ENCODE measurements at places on chromosomes 4 and X. TPM values are rescaled to one million over a fixed set of nuclear protein-coding genes. Genes with fewer than 3 reads are reported as not detected.

The SSX2 gene
- total RNA-seq, result not detected

DNA sequence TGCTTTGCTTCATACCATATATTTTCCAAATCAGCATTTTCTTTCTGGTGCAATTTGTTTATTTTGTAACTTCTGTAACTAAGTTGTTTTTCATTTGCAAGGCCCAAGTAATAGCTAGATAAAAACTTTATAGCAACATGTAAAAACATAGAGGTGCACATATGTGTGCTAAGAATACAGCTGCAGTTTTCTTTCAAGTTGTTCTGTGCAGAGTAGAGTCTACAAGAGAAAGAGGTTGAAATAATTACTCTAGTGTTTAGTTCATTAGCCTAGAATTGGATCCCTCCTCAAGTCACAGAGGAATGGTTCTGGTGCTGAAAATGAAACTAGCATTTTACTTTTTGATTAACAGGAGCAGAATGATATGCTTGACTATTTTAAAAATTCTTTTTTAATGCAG is 32.2 kb upstream of the PDLIM5 start:
- DNase-seq, result no peak

The SULT1B1 gene
- total RNA-seq, result 0.21 TPM

The ADRA2C gene
- 0.32 TPM for total RNA-seq

The CLCN4 gene
- 9.3 TPM for total RNA-seq

- peak; percentile 95 for DNase-seq
These were observed 90.1 kb downstream of the IRF2 start for GRCh38 chr4:184384056-184384809.

The NCAPG gene
- total RNA-seq, result 38.6 TPM

DNA sequence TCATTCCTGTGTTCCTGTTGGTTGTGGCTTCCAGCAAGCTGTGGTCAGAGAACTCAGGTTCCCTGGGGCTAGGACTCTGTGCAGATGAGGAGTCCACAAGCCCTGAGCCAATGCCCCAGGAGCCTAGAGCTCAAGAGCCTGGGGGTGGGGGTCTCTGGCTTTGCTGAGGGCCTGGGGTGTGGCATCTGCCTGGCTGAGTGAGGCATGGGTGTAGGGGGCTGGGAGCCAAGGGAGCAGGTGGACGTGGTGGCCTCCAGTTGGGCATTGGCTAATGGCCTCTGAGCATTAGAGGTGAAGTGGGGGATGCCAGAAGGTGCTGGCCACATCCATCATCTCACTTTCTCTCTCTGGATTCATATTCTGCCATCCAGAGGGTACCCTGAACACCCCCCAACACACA is 5.3 kb upstream of the MAMLD1 start:
- no peak for DNase-seq

The WDFY3 gene
- total RNA-seq, result 90.7 TPM

The NR3C2 gene
- total RNA-seq, result 0.21 TPM

DNA sequence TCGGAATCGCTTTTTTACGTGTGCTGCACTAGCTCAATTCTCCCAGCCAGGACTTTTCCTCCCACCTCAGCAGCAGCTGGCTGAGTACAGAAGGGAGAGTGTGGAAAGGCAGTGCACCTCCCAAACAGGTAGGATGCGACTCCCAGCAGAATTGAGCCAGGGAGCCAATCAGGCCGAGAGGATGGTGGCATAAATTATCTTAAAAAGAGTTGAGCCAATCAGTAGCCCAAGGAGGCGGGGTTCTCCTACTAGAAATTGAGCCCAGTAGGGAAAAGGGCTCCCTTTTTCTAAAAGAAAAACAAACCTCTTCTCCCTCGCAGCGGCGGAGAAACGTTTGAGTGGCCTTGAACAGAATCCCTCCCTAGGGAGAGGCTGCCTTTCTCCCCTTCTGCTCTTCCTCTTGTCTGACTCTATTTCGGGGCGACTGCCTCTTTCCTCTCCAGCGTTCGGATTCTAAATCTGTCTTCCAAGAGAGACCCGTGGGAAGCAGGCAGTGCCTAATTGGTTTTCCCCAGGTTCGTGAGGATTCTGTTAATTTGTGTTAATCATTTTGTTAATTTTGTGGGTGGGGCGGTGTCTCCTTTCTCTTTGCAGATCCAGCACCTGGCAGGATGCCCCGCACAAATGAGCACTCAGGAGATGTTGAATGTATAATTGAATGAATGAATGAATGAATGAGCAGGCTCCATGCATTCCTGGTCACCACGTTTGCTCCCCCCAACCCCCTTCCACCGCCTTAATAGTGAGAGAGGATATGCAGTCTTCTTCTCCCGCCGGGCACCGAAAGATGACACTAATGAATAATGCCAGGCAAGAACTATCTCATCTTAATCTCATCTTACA is at the start of gene GABRG1:
GABRG1 (minus strand) TSS at position 142 of the 843 bp plus-strand sequence; CDS start at position 1, 141 bp downstream.
- no peak for DNase-seq

The PDE6B gene
- total RNA-seq, result not detected

DNA sequence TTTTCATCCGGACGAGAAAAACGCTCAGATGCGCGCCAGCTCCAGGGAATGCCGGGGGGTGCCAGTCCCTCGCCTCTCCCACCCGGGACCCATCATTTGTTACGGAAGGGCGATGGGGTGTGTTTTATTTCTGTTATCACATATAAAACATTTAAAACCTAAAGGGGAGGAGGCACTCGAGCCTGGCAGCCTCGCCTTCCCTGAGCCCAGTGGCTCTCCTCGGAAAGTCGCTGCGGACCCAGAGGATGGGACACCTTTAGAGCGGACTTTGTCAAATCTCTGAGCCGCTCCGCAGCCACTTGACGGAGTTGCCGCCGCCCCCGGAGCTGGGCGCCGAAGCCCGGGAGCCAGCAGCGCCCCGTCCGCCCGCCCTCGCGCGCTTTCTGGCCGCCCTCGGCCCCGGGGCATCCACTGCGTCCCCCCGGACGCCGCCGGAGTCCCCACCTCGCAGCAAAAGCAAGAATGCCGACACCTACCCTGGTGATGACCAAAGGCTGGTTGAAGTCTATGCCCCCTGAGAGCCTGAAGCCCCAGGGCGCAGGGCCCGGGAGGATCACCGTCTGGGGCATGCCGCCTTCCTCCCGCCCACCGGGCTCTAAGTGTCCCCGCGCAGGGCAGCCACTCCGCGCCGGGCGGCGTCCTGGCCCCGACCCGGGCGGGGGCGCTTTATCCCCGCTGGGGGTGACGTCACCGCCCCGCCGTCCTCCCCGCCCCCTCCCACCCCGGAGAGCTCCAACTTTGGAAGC is at the start of gene PDLIM3:
PDLIM3 (minus strand) TSS at position 642 of the 746 bp plus-strand sequence; CDS start at position 569, 73 bp downstream.
- DNase-seq, result no peak

The WAS gene
- 0.37 TPM for total RNA-seq

GRCh38 chrX:105219454-105220401 is 766 bp downstream of the TEX13A start:
- no peak for DNase-seq

GRCh38 chr4:182768838-182769237 is 148.3 kb downstream of the DCTD start:
- no peak for DNase-seq

DNA sequence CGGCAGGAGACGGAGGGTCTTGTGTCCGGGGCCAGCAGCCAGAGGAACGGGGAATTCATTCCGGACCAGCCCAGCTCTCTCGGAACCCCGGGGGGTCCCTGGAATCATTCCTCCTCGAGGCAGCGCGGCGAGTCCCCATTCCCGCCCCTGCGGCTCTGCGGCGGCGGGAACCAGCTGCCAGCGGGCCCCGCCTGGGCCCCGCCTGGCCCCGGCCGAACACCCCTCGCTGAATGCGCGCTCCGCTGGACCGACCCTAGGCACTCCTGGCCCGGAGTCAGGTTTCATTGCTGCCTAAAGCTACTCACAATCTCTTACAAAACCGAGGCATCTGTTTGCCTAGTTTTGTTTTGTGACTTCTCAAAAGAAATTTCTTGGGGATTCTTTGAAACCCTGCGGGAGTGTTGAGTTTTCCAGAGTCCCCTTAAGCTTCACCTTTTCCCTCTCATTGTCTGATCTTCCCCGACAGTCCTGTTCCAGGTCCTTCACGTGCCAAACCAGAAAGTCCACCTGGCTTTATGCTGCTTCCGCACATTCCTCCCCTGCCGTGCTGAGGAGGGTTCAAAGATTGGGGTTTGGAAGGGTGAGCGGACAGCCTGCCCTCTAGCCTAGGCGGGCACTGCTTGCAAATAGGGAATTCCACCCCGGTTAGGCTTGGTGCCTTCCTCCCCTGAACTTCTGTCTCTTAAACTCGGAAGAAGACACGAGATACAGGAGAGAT is 789 bp downstream of the ARHGAP10 start:
- peak; percentile 58 for DNase-seq

- DNase-seq, result peak; percentile 60
These were observed 27.5 kb downstream of the PCYT1B start for GRCh38 chrX:24619647-24620046.

- peak; percentile 88 for DNase-seq
These were observed 44.7 kb downstream of the PRPS1 start for GRCh38 chrX:107672955-107673378.

GRCh38 chrX:13805241-13805640 is 11.7 kb downstream of the GPM6B start:
- no peak for DNase-seq

The HSFX2 gene
- not detected for total RNA-seq

DNA sequence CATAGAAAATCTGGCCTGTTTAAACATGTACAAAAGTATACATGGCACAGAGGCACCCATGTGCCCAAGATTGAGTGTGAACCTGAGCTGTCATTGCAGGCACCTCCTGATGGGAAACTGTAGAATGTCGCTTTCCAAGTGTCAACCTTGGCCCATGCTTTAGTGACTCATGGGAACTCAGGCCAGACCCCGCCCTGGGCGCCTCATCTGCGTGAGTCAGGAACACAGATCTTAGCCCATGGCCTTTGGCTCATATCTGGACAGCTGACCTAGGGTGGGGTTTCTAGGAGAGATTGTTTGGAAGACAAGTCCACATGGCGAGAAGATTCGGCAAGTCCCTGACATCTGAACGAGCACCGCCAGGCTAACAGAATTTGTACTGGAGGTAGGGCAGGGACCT is 50.0 kb downstream of the CYTL1 start:
- peak; percentile 74 for DNase-seq

The MSX1 gene
- 3.6 TPM for total RNA-seq

GRCh38 chr4:55871299-55871800 is 17.9 kb downstream of the EXOC1 start:
- no peak for DNase-seq

DNA sequence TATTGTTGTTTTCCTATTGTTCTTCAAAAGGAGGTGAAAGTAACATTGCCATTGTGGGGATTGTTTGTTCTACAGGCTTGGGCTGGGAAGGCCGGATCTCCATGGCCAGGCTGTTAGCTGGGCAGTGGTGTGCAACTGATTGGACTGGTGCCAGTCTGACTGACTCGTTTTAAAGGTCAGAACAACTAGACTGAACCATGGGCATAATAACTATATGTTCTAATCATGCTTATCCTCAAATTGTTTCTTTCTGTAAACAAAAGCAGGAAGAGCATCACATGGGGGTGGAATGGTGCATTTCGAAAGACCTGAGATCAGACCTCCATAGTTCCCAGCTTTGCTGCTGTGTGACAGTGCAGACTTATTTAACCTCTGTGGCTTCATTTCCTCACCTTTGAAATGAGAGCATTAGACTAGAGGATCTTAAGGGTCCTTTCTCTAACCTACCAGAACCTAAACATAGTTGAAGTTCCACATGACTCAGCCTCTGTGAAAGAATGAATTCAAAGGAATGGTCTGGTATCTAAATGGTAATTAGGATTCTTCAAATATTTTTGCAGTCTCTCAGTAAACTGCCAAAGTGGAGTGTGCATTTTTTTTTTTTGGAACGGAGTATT is 66.7 kb upstream of the PGRMC2 start:
- DNase-seq, result peak; percentile 78

- DNase-seq, result peak; percentile 67
These were observed 429.6 kb downstream of the RAB28 start for GRCh38 chr4:13054420-13054970.

GRCh38 chrX:104564921-104565703 is 887 bp upstream of the IL1RAPL2 start:
- DNase-seq, result no peak

The NLRP2B gene
- not detected for total RNA-seq

The DKK2 gene
- 0.07 TPM for total RNA-seq

DNA sequence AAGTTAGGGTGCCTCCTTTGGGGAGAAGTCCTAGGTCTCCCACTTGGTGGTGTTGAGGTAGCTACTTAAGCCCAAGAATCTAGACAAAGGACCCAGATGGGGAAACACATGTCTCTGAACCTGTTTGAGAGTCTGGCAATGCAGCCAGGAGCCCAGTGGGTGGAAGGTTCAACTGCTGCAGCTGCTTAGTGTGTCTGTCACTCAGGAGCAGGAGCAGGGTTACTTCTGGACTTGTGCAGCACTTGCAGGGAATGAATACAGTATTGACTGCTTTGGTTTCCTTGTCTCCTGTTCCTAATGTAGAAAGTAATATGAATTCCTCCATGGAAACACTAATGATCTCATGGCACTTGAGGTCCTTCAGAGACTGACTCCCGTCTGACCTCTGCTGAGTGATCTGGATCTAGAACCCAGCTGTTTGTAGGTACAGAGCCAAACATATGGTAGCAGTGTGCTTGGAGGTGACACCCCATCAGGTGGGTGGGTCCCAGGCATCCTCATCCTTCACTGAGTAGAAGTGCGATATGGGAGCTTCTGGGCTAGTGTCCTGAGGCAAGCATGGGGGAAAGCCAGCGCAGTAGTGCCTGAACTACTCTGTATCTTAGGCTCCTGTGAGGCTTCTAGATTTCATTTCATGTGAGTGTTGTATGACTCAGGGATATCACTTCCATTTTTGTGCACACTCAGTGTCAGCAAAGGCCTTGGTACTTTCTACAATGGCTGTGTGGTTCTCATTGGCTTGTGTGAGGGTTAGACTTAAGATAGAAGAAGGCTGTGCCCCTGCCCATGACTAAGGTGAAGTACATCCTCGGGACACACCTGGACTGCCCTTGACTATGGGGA is 85.0 kb upstream of the WDR1 start:
- DNase-seq, result no peak

GRCh38 chr4:38049545-38050170 is 89.5 kb downstream of the PTTG2 start:
- DNase-seq, result no peak

The CFP gene
- total RNA-seq, result 0.71 TPM

DNA sequence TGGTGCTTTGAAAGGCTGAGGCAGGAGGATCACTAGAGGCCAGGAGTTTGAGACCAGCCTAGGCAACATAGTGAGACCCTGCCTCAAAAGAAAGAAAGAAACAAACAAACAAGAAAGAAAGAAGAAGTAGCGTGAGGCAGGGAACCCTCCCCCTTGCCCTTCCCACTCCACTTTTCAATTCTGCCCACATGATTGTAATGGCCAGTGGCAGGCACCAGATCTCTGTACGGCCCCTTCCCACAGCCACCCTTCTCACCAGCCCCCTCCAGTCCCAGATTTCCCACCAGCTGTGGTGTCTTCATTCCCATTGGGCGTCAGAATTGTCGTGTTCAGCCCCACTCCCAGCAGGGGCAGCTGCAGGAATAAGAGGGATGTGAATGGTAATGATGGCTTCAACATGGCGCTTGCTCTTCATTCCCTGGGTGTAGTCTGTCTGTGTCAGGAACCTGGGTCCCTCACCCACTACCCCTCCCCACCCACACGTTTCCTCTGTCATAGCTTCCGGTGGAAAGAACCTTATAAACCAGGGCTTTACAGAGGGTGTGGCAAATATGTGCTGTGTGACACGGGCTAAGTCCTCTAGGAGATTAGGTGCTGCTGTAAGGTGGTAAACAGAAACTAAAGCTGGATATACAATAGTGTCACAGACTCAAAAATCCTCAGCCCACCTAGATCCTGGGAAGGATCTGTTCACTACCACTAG is at the start of gene IL2RG:
IL2RG (minus strand) TSS at position 437 of the 703 bp plus-strand sequence; CDS start at position 399, 38 bp downstream.
- DNase-seq, result no peak

The CD38 gene
- not detected for total RNA-seq
